NCI-H2029 treated with DMSO at 0.1 percent for 48 hours (cell line): ENCODE measurements at places on chromosomes 13 and 19.
A peak's percentile ranks its signal among the peaks of the same experiment; 100 is the strongest.

DNA sequence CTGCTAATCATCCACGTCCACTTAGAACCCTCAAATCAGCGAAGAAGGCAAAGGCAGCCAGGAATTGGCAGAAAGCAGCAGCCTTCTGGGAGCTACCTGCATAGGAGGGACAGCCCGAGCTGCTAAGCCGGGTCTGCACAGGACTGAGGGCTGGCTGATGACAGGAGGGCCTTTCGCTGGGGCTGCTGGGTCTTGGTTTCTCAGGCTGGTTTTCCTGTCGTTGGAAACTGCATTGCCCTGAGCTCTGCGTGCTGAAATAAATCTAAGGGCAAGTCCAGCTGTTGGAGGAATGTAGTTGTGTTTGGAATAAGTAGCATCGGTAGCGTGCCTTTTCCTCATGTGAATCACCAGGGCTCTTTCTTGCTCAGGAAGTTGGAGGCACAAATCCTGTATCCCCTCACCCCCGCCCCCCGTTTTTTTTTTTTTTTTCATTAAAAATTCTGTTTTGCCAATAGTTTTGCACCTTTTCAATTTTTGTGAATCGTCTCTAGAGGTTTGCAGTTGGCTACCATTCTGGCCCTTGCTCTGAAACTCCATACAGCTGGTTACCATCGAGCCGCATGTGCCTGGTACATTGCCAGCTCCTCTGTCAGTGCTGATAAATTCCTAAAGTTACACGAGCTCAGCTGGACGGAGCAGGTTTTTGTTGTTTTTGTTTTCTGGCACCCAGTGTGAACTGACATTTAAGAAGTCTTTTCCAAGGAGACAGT lies 193.9 kb upstream of the RNF113B start:
- no peak for DNase-seq

- DNase-seq = no peak
These were observed 203.2 kb downstream of the TUBA3C start for GRCh38 chr13:18978447-18978846.

GRCh38 chr13:25469169-25469525 lies 97.4 kb downstream of the ATP8A2 start:
- no peak for DNase-seq

- DNase-seq = no peak
These were observed 43.2 kb upstream of the ERICH6B start for GRCh38 chr13:45658586-45659235.

DNA sequence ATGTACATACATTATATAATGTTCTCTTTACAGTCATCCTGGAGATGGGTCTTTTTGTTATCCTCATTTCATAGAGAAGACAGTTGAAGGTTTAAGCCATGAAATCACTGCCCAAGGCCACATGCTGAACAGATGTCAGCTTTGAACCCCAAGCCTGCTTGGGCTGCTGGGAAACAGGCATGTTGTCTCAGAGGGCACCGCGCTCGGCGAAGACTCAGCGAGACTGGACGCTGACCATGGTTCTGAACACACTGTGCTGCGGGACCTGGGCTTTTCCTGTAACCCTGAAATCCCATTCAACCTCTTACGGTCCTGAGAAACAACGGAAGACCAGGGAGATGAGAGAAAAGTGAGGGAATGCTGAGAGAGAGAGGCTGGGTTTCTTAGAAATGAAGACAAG lies 27.3 kb downstream of the LRFN3 start:
- no peak for DNase-seq

- no peak for DNase-seq
These were observed at the start of gene TARM1 for GRCh38 chr19:54081032-54081431. Gene TARM1 (minus strand): TSS chr19:54081365. CDS start chr19:54081340, 25 bp downstream.

- DNase-seq = no peak
These were observed 21.7 kb downstream of the EDNRB start for GRCh38 chr13:77896977-77897376.

DNA sequence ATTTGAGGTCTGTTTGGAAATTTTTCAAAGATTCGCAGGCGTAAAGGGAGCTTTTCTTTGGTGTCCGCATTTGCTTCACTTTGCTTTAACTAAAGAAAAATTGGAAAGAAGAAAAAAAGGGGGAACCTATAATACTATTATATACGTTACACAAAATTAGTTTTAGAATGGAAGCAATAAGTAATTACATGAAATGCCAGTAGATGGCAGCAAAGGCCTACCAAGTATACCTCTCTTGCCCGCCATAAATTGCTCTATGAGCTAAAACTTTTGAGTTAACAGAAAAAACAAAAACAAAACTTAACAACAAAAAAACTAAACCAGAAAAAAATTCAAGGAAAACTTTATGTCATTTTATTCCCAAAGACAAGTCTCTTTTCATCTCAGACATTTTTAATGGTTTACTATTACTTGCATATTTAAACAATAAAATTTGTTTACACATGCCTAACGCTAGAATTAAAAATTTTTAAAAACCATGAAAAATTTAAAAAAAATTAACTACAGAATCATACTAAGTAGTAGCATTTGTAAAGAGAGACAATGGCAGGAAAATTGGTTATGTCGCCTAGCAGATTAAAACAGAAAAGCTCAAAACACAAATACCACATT lies 271.4 kb downstream of the NALCN start:
- peak; percentile 8 for DNase-seq

DNA sequence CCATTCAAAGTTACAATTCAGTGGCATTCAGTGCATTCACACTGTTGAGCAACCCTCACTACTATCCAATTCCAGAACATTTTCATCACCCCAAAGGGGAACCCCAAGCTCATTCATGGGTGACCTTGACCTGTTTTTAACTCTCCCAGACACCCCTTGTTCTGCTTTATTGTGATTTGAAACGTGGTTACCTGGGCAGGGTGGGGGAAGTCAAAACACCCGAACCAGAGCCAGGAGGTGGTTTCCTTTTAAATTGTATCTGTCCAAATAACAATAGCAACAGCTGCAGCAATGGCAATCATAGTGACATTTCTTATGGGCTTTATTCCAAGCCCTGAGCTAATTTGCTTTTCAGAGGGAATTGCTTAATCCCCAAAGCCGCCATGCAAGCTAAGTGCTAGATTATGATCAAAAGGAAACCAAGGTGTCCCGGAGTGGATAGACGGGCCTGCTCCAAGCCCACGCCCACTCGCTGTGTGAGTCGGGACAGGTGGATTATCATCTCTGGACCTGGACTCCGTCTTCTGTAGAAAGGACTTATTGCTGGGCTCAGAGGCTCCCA lies 6.1 kb downstream of the PTGIR start:
- DNase-seq = peak; percentile 45

DNA sequence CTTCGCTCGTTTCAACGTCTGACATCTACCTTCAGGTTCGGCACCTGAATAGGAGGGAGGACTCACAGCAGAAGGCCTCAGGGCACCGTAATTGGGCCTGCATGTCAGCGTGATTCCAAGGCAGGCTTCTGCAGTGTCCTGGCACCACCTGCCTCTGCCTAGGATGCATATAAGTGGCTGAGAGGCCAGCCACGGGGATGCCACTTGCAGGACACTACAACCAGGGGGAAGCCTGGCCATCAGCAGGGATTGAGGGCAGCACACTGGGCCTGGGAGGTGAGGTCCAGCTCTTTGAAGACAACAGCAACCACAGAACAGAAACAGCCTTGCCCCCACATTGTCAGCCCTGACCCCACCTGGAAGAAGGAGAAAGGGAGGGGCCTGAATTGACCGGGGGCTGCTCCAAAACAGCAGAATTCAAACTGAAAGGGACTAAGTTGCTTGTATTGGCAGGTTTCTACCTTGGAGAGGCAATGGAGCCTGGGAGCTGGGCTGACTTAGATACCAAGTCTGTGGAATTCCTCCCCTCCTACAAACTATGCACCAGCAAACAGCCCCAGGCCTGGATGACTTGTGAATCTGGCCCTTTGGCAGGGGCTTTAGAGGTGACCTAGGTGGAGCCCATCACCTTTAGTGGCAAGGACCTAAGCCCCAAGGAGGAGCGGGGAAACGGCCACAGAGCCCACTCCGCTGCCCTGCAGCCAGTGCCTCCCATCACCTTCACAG lies 34.1 kb upstream of the POMP start:
- no peak for DNase-seq

GRCh38 chr19:3690551-3691371 lies 9.5 kb downstream of the PIP5K1C start:
- no peak for DNase-seq

- no peak for DNase-seq
These were observed 19.6 kb downstream of the PLIN4 start for GRCh38 chr19:4498694-4499093.

DNA sequence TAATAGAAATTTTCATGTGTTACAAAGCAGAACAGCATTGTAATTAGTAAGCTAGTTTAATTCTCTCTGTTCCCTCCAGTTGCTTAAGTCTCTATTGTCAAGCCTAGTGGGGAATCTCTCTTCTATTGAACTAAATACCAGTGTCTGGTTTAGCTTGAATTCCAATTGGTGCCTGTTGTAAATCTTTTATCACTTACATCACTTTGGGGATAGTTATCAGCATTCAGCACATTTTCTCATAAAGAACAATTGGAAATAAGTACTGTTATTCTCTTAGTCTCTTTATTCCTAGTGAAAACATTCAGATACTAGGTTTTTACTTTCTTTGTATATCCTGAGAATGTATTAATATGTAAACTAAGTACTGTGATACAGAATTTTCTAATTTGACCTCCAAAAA lies 25.2 kb downstream of the IPO5 start:
- DNase-seq = no peak
